HS-27A (cell line): ENCODE measurements at places on chromosomes 6 and 20.

DNA sequence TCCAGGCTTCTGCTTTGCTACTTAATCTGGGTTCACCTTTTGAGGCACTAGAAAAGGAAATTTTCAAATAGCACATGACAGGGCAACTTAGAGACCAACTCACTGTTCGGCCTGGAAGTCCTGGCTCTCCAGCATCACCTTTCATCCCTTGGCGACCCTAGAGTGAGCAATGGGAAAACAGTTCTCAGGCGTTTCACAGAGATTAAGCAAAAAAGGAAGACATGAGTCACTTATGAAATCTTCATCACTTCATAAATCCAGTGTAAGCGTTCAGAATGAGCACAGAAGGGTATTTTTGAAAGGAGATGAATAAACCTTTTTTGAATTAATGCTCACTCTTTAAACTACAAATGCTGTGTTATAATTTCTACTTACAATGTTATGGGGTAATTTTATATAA lies 104.0 kb downstream of the COL12A1 start:
- DNase-seq: no peak

GRCh38 chr6:87095087-87095509 lies at the start of gene CGA:
Gene CGA (minus strand): TSS chr6:87095106. CDS start chr6:87088200, 6,906 bp downstream.
- DNase-seq: no peak

- DNase-seq: no peak
These were observed 79.6 kb downstream of the PCSK2 start for GRCh38 chr20:17306427-17306826.

DNA sequence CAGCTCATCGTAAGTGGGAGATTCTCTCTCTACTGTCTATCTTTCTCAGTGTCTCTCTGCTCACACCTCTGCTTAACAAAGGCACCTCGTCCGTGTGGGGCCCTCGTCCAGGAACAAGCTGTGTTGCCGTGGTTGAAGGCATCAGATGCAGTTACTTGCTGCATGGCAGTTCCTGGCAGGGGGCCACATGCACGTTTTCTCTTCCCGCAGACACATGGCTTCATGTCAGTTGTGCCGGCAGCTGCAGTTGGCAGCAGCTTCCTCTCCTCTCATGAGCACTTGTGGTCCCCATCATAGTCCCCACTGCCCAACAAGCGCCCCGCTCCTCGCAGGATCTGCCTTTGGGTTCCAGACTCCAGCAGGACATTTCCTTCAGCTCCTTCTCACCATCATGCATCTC lies 7.1 kb upstream of the AFDN start:
- DNase-seq: no peak

DNA sequence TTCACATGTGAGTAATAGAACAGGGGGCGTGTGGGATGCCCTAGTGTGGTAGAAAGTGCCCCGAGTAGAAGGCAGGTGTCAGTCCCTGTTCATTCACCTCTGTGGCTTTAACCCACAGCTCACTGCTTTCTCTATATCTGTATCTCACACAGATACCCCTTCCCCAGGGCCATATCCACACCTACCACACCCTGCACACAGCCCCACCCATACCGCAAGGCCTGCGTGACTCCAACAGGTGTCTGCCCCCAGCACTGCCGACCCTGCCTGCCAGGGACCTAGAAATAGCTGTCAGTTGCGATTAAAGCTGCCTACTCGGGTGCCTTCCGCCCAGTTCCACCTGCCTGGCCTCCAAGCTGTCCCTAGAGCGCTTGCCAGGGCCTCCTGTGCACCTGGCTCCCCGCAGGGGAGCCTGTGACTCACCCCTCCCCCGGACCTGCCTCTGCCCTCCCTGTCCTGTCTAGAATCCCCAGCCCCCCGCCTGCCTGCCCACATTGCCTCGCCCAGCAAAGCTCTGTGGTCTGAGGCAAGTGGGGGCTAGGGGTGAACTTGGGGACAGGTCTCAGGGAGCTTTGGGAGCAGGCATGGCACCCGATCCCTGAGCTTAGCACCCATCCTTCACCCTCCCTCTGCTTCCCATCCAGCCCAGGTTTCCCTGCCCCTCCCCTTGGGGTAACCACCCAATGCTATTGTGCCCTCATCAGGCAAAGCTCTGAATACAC lies 38.3 kb upstream of the ID1 start:
- DNase-seq: no peak

DNA sequence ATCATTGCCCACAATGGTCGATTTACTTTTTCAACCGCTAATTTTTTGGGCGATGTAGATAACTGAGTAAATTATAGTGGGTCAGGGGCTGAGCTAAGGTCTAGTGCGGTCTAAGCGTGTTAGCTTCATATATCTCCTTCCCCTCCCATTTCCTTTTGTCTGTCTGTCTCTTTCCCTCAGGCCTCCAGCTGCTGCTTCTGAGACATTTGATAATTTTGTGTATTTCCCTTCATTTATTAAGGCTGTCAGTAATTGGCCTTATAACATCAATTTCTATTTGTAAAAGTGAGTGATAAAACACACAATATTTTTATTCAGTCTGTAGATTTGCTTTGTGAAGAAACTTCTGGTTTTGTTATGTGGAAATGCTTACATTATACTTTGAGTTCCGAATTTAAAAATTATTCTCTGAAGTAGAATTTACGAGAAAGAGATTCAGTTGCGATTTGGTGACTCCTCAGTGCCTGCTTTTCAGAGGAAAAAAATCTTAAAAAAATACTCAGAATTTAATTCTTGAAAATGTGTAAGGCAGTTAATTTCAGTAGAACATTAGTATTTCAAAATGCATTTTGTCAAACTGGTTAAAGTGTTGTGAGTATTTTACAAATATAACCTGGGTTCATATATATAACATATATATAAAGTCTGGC lies 1.4 kb downstream of the TMEM170B start:
- DNase-seq: no peak

- no peak for DNase-seq
These were observed 131.5 kb upstream of the F13A1 start for GRCh38 chr6:6452002-6452401.

- DNase-seq: no peak
These were observed 58.7 kb downstream of the ZFAND3 start for GRCh38 chr6:37878150-37878710.

DNA sequence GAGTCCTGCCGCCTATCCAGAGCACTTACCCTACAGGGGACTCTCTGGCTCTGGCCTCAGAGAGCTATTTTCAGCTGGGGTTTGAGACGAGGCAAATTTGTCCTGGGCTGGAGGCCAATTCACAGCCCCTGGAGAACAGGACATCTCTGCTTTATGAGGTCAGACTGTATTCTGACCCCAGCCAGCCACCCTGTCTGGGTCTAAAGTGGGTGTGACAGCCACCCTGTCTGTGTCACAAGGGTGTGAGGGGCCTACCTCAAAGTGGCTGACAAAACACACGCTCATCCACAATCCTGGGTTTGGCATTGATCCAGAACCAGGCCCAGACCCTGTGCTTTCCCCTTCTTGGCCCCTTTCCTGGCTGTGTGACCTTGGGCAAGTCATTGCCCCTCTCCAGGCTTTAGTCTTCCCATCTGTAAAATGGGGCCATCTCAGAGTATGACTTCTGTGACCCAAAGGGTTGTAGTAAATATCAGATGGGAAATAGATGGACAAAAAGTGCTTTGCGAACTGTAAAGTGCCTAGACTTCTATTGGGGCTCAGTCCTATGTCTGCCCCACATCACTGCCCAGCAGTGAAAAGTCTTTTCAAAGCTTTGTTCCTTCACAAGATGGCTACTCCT lies 44.1 kb upstream of the TGM2 start:
- DNase-seq: no peak

GRCh38 chr6:36657942-36658544 lies 20.5 kb upstream of the CDKN1A start:
- no peak for DNase-seq

DNA sequence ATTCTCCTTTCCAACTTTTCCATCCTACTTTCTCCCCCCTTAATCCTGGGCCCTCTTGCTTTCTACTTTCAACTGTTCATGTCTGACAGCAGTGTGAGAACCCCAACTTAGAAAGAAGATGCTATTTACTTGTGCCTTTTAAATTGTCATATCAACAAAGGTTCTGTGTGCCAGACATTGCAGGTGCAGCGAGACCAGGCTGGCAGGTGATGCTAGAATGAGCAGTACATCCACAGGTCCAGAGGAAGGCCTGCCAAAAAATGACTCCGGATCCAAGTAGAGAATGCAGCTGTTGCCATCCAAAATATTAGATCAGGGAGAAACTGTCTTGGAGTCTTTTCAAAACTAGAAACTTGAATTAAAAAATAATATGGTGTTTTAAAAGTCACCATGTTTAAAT lies 510.5 kb downstream of the LMBRD1 start:
- DNase-seq: no peak
